ENCODE measurements at places on chromosomes 16 and 17.

- no peak for DNase-seq
Observed at GRCh38 chr17:77130525-77130924, 10.2 kb upstream of the SEC14L1 start.

DNA sequence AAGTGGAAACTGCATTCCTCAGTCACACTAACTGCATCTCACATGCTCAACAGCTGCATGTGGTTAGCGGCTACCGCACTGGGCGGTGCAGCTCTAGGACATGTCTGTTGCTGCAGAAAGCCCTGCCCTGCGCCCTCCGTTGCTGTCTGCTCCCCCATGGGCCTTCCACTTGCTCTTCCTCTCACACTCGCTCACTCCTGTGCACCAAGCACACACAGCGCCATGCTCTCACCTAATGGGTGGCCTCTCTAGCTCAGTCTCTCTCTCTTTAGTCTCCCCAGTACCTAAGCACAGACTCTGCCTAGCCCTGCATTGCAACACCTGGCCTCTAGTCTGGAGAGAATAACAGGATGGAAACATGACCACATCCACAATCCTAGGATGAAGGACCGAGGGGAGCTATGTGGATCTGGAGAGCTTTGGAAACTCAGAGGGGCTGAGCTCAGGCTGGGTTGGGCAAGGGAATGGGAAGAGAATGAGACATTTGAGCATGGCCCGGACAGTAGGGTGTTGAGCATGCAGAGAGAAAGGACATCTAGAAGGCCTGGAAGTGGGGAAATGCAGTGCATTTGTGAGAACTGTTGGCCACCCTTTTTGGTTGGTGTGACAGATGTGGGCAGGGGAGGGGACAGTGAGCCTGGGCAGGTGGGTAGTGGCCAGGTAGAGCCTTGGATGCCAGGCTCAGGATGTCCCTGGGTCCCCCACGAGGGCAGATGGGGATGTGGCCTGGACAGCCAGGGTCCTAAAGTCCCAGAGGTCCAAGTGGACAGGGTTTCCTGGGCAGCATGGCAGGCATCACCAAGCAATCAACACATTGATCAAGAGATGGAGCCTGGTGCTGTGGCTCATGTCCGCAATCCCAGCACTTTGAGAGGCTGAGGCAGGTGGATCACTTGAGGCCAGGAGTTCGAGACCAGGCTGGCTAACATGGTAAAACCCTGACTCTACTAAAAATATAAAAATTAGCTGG, 16.1 kb downstream of the SGCA start:
- DNase-seq = peak; percentile 39

GRCh38 chr17:79117905-79118487, 43.4 kb downstream of the ENGASE start:
- no peak for DNase-seq

- no peak for DNase-seq
Observed at GRCh38 chr17:48546137-48546923, 1.4 kb upstream of the HOXB2 start.

- DNase-seq = no peak
Observed at GRCh38 chr17:38568845-38569510, 36.8 kb downstream of the SRCIN1 start.

- no peak for DNase-seq
Observed at GRCh38 chr16:68397710-68398201, 50.6 kb downstream of the SMPD3 start.

GRCh38 chr17:61393904-61394629, 5.6 kb upstream of the TBX2 start:
- no peak for DNase-seq

DNA sequence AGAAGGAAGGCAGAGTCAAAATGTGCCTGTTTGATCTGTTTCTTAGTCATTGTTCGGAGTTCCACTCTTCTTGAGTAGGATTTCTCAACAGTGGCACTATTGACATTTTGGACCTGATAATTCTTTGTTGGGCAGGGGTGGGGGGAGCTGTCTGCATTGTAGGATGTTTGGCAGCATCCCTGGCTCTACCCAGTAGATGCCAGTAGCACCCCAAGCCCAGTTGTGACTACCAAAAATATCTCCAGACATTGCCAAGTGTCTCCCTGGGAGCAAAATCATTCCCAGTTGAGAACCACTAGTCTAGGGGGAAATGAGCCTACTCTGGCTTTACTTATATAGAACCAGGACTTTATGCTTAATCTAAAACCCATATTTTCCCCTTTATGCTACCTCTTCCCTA, 1.1 kb upstream of the GFOD2 start:
- no peak for DNase-seq

- DNase-seq = no peak
Observed at GRCh38 chr17:61450641-61451537, 1.3 kb upstream of the TBX4 start.

GRCh38 chr16:88407807-88408206, 25.0 kb downstream of the ZNF469 start:
- DNase-seq = no peak

- DNase-seq = peak; percentile 32
Observed at GRCh38 chr17:21019976-21020586, 22.7 kb downstream of the USP22 start.

DNA sequence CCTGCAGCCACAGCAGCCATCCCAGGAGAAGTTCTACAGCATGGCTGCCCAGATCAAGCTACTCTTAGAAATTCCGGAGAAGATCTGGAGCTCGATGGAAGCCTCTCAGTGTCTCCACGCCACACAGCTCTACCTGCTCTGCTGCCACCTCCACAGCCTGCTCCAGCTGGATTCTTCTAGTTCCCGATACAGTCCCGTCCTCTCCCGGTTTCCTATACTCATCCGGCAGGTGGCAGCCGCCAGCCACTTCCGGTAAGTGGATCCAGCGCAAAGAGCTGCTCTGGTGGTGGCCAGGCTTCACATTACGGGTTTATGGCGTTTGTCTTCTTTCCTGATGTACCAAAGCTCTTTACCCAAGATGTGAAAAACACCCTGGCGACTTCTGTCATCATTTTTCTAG, 3.6 kb downstream of the COG1 start:
- no peak for DNase-seq

GRCh38 chr16:426115-426905, 861 bp downstream of the RAB11FIP3 start:
- DNase-seq = peak; percentile 38

- no peak for DNase-seq
Observed at GRCh38 chr17:78889531-78889930, 13.5 kb downstream of the CEP295NL start.

DNA sequence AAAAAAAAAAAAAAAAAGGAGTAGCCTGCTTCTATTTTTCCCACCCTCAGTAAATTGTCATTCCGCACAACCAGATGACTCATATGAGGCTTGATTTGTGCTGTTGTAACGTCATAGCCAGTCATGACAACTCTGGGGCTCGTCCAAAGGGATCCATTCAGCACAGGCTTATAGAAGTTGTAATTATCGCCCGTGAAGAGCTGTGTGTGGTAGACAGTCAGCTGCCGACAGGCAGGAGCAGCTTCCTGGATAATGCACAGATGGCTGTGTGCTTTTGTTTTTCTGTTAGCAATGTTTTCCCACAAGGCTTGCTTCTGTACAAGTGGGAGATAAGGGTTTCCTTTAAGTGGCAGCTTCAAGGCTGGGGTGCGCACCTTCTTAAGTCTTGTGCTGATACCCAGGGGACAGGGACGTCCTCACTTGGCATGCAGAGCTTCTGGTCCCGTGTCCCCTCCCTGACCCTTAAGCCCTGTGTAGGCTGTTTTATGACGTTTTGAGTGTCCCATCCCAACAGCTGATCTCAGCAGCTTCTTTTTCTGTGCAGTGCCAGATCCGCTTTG, 26.0 kb downstream of the SNX29 start:
- DNase-seq = peak; percentile 39

DNA sequence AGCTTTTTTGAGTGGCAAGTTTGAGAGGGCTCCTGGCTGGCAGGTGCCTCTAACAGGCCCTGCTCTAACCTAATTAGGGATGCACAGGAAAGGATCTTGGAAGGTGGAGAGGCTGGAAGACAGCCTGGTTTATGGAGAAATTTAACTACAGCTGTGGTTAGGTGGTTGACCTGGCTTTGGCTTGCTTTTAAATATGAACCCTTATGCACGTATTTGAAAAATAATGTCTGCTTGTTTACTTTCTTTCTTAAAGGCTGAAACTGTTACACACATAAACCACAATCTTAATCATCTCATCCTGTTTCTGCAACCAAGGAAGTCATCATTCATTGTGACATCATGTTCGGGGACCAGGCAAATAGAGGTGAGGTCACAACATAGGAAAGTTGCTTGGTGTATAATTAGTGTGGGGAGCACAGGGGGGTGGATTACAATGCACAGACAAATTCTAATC, 23.1 kb upstream of the DHRS13 start:
- peak; percentile 91 for DNase-seq

DNA sequence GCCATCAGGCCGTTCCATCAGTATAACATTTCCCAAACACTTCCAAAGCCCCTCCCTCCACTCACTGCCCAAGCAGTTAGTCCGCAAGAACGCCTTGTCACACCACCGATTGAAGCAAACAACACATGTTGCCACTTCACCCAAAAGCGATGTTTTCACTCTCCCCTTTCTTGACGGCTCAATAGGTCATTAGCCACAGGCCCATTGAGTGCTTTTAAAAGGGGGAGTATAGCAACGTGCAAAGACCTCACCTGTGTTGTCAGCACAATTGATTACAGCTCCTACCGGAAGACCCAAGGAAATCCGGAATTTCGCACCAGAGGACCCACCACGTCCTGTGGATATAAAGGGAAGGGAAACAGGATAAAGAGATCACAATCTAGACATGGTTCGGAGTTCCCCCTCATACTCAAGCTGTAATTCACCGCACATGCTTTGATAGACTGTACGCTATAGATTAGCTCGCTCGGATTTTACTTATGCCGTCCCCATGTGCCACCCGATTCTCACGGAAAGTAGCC, 690 bp downstream of the RPL23 start:
- DNase-seq = peak; percentile 37

- DNase-seq = no peak
Observed at GRCh38 chr17:43366891-43367736, 31.7 kb upstream of the ARL4D start.

GRCh38 chr16:80586476-80586875, 45.7 kb downstream of the DYNLRB2 start:
- peak; percentile 15 for DNase-seq

GRCh38 chr17:6374271-6374691, 60.6 kb downstream of the AIPL1 start:
- DNase-seq = peak; percentile 61

DNA sequence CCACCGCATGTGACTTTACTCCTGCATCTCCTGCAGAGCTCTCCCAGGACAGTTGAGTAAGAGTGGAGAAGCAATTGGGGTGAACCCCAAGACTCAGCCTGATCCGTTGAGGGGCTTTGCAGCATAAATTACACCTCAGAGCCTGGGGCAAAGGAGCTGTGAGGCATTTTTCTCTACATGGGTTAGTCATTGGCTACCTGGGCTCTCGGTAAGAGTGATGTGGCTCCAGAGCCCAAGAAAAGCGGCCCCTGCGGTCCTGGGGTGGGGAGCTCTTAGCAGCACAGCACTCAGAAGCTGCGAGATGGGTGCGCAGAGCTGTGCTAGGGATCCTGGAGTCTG, 40.4 kb upstream of the C16orf78 start:
- no peak for DNase-seq

- no peak for DNase-seq
Observed at GRCh38 chr17:6085812-6086211, 15.6 kb downstream of the WSCD1 start.

DNA sequence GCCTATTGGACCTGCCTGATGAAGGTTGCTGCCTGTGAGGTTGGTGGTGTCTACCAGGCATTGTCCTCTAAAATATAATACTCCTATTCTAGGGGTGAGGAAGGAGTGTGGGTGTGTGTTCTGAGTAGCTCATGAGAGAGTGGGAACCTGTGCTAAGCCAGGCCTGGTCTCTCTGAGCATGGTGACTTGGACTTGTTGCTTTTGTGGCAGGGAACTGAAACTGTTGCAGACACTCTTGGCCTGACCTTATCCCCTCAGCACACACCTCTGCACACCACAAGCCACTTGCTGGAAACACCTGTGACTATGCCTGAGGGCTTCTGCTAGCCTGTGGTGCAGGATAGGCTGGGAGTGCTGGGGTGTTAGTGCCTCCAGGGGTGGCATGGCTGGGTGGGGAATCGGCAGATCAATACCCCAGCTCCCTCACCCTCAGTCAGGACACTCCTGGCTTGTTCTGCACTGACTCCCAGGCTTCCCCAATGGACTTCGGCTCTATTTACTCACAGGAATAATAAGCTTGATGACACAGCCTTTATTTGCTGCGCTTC, 29.9 kb downstream of the PLCG2 start:
- no peak for DNase-seq

GRCh38 chr16:85067024-85067423, 39.4 kb downstream of the KIAA0513 start:
- no peak for DNase-seq

DNA sequence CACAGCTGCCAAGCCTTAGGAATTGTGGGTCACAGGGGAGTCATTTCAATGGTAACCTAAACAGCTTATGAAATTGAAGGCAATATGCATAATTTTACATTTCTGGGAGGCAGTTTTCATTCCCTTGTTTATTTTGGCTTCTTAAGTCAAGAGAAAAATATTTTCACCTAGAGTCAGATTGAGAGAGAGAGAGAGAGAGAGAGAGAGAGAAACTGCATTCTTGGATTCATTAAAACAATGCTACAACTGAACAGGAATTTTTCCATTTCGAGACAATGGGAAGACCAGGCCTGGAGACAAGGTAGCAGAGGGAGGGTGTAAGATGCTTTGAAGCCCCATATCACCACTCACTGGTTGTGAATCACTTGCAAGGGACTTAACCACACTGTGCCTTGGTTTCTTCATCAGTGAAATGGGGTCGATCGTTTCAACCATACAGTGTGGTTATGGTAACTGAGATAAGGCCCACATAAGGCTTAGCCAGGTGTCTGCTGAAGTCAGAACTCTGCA, 224.7 kb upstream of the IRX3 start:
- DNase-seq = no peak

- no peak for DNase-seq
Observed at GRCh38 chr17:74220946-74221818, 7.8 kb downstream of the TTYH2 start.

- no peak for DNase-seq
Observed at GRCh38 chr17:60610473-60610872, 10.5 kb downstream of the PPM1D start.

DNA sequence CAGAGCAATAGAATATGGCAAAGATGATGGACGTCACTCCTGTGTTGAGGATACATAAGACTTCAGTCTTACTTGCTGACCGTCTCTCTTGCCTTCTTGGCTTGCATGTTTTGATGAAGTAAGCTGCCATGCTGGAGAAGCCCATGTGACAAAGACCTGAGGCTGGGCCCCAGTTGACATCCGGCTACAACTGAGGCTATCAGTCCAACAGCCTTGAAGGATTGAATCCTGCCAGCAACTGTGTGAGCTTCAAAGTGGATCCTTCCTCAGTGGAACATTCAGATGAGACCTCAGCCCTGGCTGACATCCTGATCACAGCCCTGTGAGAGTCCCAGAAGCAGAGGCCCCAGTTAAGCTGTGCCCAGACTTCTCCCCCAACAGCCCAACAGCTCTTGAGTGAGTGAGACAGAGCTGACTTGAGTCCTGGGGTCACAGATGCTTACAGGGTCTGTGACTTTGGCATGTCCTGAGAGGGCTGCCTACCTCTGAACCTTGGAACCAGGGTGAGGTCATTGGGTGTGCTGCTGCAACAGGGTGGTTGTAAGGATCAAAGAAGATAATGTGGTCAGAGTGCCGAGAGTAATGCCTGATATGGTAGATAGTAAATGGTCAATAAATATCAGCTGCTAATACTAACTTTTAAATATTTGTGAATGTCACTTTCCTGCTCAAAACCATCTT, 2.4 kb upstream of the BRD7 start:
- DNase-seq = no peak

- peak; percentile 10 for DNase-seq
Observed at GRCh38 chr16:4894276-4895150, 42.4 kb downstream of the PPL start.

GRCh38 chr17:68468334-68468733, 11.0 kb upstream of the WIPI1 start:
- DNase-seq = peak; percentile 26

All from ELR (cell line).